HCT116 (cell line): ENCODE measurements at places on chromosomes 5 and 9. TPM values are rescaled to one million over a fixed set of nuclear protein-coding genes. Genes with fewer than 3 reads are reported as not detected.

Gene SMIM33
- total RNA-seq = not detected

Gene FXN
- 24.1 TPM for total RNA-seq

Gene PPIC
- total RNA-seq = 21.5 TPM

Gene FOXD4L4
- total RNA-seq = 0.52 TPM

- no peak for DNase-seq
Measured at GRCh38 chr5:178392931-178393394, 160.4 kb upstream of the PHYKPL start.

- no peak for DNase-seq
Measured at GRCh38 chr9:33690143-33690933, 105.0 kb upstream of the PRSS3 start.

DNA sequence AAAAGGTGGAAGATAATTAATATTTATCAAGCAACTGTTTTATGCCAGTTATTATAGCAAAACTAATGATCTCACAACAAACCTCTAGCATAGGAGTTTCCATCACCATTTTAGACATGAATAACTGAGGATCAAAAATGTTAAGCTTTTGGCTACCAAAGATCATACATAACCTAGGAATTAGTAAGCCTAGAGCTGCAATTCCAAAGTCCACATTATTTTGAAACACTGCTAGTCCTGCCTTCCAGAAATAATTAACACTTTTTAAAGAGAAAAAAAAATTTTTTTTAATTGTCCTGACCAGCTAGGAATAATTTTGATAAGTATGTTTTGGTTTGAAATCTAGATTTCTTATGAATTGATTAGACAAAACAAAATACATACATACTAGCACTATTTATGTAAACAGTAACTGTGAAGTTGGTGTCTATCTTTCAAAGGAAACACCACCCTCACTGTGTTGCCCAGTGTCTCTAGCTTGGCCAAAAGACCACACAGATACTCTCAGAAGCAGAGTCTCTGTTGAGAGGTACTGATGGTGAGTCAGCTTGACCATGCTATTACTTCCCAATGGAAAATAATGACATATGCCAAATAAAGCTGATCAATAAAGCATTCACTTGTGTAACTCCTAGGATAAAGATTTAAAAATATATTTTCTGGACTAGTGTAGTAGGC, 422.4 kb downstream of the CCDC171 start:
- DNase-seq = no peak

DNA sequence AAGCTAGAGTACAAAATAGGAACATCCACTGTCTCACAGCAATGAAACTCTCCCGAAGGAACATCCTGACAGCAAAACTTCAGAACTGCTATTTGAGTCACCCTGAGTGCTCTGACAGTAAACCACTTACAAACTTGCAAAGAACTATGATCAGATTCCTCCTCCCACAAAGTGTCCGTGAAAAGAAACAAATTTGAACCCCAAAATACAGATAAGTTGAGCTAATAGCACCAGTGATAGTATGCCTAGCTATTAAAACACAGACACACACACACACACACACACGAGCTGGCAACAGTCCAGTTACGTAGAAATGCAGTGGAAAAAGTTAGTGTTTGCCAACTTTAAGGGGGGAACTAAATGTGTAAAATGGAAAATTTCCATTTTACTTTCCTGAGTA, 3.1 kb upstream of the GLIS3 start:
- DNase-seq = no peak

GRCh38 chr9:134872482-134873231, 8.0 kb upstream of the FCN2 start:
- DNase-seq = no peak

GRCh38 chr9:101455656-101456240, 20.2 kb upstream of the ALDOB start:
- no peak for DNase-seq
